ENCODE measurements at places on chromosomes 16 and 17.

DNA sequence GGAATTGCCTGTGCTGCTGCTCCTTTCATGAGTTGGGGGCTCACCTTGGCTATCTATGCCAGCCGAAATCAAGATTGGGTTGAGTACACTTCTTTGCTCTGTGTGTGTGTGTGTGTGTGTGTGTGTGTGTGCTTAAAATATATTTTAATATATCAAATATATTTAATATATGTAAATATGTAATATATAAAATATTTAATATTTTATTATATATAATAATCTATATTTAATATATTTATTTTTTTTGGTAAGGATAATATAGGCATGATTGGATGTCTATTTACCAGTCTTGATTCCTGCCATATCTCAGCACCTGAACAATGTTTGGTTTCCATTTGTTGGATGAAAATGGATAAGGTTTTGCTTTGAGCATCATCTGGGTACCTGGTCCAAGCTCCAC lies 399.3 kb downstream of the CA10 start:
- no peak for DNase-seq

DNA sequence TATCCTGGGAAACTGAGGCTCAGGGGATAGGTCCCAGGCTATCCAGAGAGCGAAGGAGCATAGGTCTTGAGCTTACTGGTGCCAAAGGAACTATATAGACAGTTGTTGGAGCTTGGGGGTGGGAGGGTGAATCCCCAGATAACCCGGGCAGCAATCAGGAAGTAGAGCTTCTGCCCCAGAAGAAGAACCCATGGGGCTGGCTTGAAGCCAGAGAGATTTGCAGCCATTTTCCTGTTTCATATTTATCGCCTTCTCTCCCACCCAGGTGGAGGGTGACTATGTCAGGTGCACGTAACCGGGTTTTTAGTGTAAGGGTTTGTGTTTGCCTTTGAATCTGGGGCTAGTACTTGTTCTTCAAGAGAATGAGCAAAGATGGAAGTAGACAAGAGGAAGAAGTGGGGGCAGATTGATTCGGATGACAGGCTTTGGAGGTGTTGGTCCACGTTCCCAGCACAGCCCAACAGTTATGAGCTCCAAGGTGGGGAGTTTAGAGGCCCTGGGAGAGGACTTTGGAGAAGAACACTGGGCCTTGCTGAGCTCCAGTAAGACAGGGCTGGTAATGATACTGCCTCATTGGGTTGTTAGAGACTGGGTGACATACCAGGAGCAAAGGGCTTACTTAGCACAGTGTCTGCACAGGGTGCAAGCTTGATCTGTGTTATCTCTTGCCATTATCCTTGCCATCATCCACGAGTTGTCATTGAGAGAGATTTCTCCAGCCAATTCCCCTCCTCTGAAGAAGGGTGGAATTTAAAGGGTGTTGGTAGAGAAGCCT lies 145.6 kb downstream of the CCDC182 start:
- no peak for DNase-seq

DNA sequence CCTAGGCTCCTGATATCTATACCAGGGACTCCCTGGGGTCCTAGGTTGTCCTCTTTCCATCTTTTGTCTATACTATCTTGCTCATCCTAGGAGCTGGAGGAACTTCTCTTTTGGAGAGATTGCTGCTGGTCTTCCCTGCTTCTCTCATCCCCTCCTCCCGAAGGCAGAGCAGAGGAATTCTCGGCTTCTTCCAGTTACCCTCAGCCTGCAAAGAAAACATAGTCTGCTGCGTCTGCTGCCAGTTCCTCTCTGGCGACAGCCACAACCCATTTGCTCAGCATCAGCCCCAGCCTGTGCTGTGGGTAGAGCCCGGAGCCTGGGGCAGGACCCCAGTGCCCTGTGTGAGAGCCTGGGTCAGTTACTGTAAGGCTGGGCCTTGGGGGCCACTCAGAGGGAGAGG lies 21.5 kb upstream of the DYNLL2 start:
- no peak for DNase-seq

GRCh38 chr17:39738568-39738901 lies 797 bp downstream of the GRB7 start:
- DNase-seq = peak; percentile 29

All from activated gamma-delta T cell treated with anti-CD3 and anti-CD28 coated beads, Interleukin-2, amount 50 U/mL, for 16 hours (primary cell).